Stimulated activated CD4-positive, alpha-beta T cell treated with anti-CD3 and anti-CD28 coated beads, Interleukin-4, amount 100 ng/mL, for 48 hours (primary cell): ENCODE measurements at places on chromosomes 2 and 18.

DNA sequence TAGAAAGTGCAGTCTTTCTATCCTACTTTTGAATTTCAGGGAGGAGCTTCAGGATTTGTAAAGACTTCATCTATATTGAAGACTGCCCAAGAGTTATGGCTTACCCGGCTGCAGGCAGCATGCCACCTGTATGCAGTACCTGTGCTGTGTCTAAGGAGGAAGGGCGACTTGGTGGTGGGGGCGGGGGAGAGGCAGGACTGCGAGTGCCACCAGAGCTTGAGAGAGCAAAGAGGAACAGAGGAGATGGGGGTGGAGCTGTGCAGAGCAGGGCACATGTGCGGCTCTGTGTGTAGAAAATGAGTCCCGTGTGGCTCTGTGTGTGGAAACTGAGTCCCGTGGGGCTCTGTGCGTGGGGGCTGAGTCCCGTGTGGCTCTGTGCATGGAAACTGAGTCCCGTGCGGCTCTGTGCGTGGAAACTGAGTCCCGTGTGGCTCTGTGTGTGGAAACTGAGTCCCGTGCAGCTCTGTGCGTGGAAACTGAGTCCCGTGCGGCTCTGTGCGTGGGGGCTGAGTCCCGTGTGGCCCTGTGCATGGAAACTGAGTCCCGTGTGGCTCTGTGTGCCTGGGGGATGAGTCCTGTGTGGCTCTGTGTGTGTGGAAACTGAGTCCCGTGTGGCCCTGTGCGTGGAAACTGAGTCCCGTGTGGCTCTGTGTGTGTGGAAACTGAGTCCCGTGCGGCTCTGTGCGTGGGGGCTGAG, 43.2 kb downstream of the LDLRAD4 start:
- DNase-seq, result no peak

DNA sequence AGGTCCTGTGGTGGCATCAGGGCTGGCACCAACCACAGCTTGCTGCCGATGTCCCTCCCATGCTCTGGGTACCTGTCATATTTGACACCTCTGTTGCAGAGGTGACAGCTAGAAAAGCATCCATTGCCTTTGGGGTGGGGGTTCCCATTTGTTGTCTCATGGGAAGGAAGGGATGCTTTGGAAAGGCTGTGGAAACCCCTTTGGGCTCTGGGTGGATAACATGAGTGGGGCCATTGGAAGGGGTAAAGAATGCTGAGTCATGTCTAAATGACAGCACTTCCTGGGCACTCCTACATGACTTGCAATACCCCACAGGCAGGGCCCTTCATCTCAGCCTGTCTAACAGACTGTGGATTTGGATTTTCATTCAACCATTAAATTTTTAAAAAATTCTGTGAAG, 27.8 kb downstream of the CTIF start:
- DNase-seq, result no peak

DNA sequence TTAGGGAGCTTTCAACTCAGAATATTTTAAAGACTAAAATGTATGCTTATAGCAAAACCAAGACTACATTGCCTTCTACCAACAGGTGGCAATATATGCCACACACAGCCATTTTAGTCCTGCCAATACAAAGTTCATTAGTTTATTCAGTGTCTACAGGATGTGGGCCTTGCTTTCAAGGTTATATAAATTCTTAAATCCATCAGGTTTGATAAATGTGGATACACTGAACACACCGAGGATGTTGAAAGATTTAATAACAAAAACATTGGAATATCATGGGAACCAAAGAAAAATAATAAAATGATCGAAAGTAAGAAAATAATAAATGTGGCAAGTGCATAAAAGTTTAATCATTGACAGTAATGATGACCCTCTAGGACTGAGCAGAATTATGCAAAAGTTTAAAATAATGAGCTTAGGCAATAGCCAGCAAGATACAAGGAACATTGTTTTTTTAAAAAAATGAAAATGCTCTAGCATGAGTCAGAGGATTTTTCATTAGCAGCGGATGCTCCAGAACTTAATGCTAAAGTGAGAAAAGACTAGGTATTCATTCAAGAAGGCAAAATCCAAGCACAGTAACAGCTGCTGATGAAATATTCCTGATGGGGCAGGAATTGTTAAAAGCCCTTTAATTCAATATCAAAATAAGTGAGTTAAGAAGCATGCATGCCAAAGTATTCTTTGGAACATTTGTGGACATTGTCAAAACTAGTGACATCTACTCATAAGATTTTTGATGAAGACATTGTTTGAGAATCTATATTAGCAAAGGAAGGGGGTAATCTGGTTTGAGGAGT, 14.2 kb downstream of the SCN9A start:
- DNase-seq, result no peak

DNA sequence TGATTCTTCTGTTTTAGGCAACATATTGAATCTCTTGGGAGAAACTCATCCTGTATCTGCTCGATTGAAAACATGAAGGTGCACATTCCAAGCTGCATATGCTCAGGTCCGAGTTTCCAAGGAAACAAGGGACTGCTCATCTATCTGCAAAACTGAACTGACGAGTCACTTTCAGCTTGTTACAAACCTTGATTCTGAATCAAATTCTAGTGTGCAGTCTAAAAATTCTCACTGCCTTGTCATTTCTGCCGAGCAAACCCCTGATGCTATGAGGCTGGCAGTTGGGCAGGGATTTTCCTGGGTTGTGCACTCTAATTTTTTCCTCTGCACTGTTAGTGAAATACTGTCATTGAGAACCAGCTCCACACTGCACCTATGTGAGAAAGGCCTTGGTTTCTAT, 101.3 kb upstream of the ETAA1 start:
- no peak for DNase-seq

- no peak for DNase-seq
These were observed 122.4 kb downstream of the NFATC1 start for GRCh38 chr18:79518028-79518682.

GRCh38 chr2:70088598-70089219, 1.4 kb downstream of the PCBP1 start:
- no peak for DNase-seq

DNA sequence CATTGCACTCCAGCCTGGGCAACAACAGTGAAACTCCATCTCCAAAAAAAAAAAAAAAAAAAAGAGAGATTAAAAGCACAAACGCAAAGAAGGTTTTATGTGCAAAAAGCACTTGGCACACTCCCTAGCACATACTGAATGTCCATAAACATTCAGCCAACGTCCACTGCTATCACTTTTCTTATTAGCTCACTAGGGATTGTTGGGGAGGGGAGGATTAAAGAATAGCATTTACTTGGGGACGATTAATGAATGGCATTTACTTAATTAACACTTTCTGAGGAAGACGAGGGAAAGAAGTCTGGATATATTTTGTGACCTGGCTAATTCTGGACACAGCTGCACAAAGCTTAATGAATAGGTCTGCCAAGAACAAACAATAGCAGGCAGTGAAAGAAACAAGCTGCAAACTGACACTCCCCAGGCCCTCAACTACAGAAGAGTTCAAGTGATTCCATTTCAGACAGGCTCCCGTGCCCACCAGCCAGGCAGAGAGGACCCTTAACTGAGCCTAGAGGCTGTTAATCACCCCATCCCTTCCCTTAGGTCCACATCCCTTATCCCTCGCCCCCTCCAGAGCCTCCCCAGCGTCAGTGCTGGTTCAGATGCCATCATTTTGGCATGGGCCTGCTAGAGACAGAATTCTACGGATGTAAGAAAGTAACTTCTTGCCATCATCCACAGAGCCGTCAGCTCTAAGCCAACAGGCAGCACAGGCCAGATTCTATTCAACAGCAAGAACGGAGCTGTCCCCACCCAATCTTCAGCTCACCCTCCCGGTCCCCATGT, 7.4 kb downstream of the CYB5A start:
- no peak for DNase-seq

DNA sequence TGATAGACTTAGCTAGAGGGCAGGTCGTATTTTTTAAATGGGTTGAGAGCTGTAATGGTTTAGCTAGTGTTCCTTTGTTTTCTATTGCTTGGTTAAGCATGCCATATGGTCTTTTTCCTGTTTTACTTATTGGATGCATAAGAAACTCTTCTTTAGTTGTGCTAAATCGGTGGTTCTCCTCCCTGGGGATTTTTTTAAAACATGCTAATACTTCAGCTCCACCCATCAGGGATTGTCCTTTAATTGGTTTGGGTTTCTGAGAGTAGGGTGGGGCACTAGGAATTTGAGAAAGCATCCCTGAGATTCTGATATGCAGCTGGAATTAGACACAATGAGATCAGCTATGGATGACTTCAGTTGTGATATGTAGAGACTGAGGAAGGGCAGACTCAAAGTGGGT, 497.2 kb downstream of the THSD7B start:
- no peak for DNase-seq

DNA sequence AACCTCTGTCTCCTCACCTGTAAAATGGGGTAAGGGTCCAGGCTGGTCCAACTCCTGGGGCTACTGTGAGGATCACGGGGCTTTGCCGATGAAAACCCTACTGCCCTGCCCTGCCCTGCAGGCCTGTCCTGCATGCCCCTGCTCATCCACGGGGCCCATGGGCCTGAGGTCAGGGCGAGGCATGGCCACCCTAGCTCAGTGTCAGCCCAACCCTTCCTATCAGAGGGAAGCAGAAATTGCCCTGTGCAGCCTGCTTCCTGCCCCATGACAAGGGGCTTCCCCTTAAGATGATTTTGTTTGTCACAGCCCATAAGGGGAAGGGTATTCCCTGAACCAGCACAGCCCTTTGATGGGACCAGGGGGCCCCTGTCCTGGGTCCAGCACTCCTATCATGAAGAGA, 353.6 kb upstream of the ID2 start:
- DNase-seq, result no peak

DNA sequence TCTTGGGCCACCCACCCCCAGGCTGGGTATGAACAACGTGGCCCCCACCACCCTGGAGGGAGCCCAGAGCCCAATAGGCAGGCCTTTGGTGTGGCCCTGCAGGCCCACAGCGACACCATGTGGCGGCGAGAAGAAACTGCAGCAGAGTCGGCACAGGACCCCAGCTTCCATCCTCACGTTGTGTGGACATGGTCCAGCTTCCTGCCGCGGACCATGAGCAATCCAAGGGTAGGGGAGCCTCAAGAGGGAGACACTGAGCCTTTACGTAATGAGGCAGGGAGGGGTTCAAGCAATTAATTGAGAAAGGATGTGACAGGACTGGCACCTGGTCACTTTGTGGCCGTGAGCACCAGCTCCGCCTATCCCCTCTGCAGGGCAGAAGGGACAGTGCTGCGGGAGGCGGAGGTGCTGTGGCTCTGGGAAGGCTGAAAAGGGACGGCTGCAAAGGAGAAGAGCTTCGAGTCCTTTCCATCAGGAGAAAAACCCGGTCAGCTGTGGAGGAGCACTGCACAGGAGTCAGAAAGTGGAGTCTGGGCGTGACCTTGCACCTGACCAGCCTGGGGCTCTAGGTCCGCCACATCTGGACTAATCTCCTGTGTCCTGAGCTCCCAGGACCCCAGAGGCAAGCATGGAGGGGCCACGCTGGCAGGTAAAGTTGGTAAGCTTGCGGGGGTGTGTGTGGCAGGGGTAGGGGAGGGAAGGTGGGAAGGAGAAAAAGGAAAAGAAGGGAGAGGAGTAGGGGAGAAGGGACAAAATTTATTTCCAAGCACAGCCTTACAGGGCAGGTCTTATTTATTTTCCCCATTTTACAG, 44.9 kb downstream of the TMEM37 start:
- DNase-seq, result peak; percentile 27

DNA sequence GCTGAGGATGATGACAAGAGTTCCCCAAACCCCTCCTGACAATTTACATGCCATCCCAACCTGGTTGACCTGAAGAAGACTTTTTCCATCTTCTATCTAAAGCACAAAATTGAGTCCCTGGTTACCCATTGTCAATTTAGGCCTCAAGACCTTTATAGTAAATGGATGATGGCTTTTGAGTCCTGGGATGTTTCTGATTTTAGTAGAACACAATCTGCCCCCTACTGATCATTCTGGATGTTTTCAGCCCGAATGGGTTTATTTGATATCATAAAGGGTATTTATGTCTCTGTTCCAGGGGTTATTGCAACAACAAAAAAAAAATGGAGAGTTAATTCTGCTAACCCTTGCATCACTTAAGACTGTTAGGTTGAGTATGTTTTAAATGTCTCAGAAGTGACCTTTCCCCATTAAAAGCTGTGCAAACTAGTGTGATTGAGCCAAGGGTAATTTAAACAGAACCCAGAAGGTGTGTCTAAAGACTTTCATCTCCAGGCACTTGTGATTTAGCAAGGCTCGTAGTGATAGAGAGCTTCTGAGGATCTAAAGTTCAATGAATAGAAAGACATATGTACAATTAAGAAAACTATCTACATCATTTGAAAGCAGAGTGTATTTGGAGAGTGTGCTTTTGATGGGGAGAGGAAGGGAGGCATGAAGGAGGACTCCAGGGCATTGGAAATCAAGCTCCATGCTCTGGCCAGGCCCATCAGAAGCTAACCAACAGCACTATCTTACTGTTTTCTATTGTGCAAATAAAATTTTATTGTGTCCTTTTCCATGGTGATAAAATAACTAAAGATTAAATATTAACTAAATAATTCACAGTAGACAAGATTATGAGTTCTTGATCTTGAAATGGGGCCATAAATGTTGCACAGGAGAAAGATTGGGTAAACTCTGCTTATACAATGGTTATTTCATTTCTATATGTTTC, 96.6 kb upstream of the NOSTRIN start:
- DNase-seq, result no peak

- no peak for DNase-seq
These were observed 193.2 kb downstream of the NDUFA10 start for GRCh38 chr2:239831861-239832489.

- DNase-seq, result no peak
These were observed 46.6 kb upstream of the TANC1 start for GRCh38 chr2:158921599-158922408.

GRCh38 chr2:47664817-47665216, 118.1 kb upstream of the MSH6 start:
- DNase-seq, result no peak

GRCh38 chr2:23767876-23768621, 158.9 kb downstream of the ATAD2B start:
- no peak for DNase-seq

DNA sequence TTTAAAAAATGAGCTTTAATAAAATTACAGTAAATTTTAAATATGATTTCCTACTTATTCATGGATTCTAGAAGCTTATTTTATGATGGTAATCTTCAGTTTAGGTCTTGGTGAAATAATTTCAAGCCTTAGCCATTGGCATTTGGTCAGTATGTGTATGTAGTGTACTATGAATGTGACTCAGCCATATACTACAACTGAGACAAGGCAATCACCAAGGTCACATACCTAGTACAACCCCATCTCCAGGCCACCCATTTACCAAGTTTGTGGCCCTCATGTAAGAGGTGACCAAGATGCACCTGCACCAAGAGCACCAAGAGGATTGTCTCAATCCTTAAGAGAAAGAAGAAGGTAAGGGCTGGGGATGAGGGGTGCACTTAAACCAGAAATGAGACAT, 54.8 kb upstream of the FRZB start:
- no peak for DNase-seq

DNA sequence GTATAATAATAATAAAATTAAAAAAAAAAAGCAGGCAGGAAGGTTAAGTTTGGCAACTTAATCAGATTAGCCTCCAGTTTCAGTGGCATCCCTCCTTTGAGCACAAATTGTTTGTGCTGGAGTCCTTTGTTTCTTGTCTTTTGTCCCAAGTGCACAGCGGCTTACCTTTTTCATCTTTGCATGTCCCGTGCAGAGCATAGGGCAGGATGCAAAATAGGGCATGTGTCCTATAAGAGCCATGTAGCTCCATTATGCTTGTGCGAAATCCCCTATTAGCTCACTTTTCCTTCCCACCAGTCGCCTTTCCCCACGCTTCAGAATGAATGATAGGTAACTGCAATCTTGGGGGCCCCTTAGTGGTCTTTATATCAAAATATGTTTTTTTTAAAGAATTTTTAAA, 216.8 kb downstream of the TSN start:
- DNase-seq, result no peak
